ENCODE measurements at places on chromosomes 1 and 21.
A peak's percentile ranks its signal among the peaks of the same experiment; 100 is the strongest.

DNA sequence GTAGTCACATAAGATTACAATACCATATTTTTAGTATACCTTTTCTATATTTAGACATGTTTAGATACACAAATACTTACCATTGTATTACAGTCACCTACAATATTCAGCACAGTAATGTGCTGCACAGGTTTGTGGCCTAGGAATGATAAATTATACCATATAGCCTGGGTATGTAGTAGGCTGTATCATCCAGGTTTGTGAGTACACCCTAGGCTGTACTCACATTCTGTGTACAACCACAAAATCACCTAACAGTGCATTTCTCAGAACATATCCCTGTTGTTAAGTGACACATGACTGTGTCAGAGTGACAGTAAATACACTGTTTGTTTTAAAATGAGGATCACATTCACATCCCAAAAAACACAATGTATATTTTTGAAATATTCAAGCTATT lies 11.2 kb downstream of the KRTAP21-3 start:
- DNase-seq = no peak

DNA sequence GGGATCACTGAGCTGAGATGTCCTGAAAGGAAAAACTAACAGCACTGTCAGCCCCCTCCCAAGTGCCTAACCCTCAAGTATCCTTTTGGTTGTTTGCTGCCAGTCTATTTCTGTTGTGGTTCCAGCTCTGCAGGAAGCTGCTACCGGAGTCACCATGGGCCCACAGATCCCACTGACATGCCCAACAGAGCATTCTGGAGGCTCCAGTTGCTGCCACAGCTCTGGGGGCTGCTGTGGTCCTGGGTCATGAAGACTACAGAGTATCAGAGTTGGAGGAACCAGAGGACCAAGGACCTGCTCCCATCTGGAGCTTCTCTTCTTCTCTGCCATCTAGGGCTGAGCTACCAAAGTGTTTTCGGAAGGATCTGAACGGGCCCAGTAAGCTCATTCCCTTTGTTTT lies 910 bp downstream of the LCE3A start:
- DNase-seq = no peak

GRCh38 chr1:92583821-92584760 lies 97.4 kb upstream of the GFI1 start:
- peak; percentile 93 for DNase-seq

- DNase-seq = no peak
Observed at GRCh38 chr1:179340918-179341317, 24.9 kb upstream of the AXDND1 start.

- DNase-seq = no peak
Observed at GRCh38 chr1:196611873-196612272, 3.6 kb upstream of the KCNT2 start.

- DNase-seq = no peak
Observed at GRCh38 chr1:147586414-147586813, 45.1 kb downstream of the BCL9 start.

- no peak for DNase-seq
Observed at GRCh38 chr1:52748119-52748518, 21.9 kb downstream of the ZYG11B start.

- no peak for DNase-seq
Observed at GRCh38 chr21:41482980-41483379, 25.0 kb downstream of the TMPRSS2 start.

Measured in iris pigment epithelial cell (primary cell).